Fibroblast of skin of left biceps (primary cell): ENCODE measurements at places on chromosomes 7 and 10.

- no peak for DNase-seq
These were observed 113.5 kb upstream of the C10orf90 start for GRCh38 chr10:126783806-126784557.

DNA sequence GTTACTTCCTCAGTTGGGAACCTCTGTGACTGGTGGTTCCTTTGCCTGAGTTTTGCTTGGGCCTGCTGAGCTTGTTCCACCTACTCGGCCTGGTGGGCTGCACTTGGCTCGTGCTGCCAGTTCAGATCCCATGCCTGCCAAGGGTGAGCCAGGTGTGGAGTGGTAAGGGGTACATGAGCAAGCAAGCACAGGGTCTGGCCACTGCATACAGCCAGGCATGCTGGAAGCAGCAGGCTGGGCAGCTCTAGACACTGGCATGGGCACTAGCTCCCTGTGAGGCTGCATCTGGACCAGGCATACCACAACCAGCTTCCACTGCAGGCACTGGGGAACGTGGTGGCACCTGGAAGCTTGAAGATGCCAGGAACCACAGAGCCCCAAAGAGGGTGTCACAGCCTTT is 624.0 kb downstream of the LRMDA start:
- no peak for DNase-seq

DNA sequence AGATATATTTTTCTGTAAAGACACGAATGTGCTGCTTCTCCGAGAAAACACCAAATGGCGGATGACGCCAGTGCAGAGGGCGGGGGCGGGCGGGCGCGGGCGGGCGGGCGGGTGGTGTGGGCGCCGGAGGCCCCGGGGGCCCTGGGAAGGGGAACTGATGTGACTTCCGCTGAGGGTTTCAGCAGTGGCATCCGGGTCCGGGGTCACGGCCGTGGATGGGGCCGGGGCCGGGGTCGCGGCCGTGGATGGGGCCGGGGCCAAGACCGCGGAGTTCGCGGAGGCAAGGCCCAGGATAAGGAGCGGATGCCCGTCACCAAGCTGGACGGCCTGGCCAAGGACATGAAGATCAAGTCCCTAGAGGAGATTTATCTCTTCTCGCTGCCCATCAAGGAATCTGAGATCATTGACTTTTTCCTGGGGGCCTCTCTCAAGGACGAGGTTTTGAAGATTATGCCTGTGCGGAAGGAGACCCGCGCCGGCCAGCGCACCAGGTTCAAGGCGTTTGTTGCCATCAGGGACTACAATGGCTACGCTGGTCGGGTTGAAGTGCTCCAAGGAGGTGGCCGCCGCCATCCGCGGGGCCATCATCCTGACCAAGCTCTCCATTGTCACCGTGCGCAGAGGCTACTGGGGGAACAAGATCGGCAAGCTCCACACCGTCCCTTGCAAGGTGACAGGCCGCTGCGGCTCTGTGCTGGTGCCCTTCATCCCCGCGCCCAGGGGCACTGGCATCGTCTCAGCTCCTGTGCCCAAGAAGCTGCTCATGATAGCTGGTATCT is 20.3 kb upstream of the IGF2BP3 start:
- no peak for DNase-seq

DNA sequence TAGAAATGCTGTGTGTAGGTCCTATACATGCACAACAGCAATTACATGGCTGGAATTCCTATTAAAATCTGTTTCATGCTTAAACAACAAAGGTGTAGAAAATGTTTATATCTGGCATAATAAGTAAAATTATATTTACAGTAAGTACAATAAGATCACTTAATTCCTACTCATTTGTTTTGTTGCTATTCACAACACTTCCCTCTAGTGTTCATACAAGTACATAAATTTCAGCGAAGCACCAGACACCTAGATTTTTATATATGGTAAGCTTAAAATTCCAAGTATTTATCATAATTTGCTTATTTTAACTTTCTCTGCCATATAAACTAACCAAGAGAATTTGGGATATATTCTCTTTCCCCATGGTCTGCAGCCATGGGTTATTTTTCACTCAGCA is 51.8 kb upstream of the ANK3 start:
- no peak for DNase-seq

DNA sequence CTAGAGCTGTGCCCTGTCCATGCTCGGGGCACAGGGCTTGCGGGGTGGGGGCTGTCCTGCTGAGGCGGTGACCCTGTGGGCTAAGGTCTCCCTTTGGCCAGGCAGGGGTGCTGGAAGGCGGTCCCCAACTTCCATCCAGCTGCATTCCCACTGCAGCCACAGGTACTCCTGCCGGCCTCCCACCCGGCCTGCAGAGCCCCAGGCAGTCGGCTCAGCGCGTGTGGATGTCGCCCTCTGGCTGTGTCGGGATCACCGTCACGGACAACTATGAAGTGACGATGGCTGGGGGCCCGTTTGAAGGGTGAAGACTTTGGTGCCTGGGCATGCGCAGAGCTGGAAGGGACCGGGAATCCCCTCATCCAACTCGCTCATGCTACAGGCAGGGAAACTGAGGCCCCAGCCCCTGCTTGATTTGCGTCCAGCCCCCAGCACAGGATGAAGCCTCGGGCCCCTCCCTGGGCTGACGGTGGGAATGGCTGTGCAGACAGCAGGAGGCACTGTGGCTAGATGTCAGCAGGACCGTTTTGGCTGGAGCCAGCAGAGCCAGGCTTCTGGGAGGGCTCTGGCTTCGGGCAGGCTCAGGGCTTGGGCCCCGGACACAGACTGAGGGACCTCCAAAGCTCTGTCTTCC is 2.3 kb upstream of the TMEM184A start:
- DNase-seq, result no peak

DNA sequence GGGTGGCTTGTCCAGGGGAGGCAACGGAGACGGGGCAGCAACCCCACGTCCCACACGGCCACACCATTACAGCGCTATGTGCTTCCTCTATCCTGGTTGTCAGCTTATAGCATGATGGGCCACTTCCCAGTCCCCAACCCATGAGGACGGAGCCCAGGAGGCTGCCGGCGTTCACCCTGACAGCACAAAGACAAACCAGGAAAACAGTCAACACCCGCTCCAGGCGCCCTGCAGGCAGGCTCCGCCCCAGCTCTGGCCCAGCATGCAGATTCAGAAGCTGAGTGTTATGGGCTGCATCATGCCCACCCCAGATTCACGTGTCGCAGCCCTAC is 14.8 kb downstream of the WDR86 start:
- no peak for DNase-seq

DNA sequence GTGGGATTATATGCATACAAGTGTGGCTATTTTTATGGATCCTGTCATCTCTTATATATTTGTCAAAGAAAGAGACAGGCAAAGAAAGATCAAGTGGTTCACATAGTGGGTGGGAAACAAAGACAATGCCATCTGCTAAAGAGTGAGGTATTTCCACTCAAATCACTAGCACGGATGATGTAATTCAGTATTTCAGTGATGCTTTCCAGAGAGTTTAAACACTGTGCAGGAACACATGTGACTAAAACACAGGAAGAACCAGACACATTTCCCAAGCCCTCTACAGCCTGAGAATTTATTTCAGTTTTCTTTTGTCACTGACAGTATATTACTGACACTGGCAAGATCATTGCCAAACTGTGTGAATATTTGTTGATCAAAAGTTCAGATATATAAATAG is 885.7 kb upstream of the CELF2 start:
- DNase-seq, result no peak

GRCh38 chr7:20560325-20561180 is 54.9 kb upstream of the ABCB5 start:
- DNase-seq, result no peak

DNA sequence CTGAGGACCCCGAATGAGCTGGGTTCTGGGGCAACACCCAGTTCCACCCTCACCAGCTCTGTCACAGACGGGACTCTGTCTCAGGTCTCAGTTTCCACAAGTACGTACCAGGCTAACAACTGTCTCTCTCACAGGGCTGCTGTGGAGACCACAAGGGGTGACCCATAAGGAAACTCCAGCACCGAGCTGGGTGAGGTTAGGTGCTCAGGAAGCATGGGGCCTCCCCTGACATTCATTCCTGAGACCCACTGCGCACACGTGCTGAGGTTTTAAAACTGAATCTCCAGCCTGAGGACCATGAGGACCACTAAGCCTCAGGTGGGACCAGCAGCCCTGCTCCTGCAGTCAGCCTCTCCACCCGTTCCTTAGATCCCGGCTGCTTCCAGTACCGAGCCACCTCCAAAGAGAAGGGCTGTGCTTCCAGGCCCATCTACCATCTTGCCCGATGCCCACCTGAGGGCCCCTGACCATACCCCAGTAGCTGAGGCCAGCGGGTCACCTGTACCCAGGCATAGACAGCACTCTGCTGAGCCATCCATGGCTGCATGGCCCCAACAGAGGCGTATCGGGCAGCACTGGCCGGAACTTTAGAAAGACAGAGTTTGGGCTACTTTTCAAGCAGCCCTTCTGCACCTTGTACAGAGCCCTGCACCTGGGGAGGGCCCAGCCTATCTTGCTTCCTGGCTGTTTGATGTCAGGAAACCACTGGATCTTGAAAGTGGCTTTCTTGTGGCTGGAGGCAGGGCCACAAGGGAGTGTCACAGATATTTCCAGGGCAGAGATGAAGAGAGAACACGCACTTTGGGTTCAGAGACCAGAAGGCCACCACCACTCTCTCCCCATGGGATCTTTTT is 18.7 kb downstream of the HSPA12A start:
- no peak for DNase-seq

GRCh38 chr7:37372750-37373149 is 75.9 kb downstream of the ELMO1 start:
- no peak for DNase-seq

- DNase-seq, result no peak
These were observed 35.0 kb downstream of the ELFN1 start for GRCh38 chr7:1704811-1705738.

GRCh38 chr7:24133691-24134090 is 150.3 kb upstream of the NPY start:
- no peak for DNase-seq

DNA sequence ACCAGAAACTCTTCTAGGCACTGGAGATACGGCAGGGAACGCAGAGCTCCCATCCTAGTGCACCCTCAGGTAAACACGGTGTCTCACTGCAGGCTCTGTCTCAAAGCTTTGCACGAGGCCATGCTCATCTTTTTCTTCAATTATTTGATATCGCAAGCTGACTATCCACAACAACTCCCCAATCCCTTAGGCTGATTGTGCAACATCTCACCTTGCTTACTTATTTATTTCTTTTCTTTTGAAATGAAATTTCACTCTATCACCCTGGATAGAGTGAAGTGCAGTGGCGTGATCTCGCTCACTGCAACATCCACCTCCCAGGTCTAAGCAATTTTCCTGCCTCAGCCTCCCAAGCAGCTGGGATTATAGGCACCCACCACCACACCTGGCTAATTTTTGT is 12.4 kb downstream of the ITIH2 start:
- no peak for DNase-seq

GRCh38 chr10:114282526-114282925 is 43.5 kb downstream of the VWA2 start:
- no peak for DNase-seq

DNA sequence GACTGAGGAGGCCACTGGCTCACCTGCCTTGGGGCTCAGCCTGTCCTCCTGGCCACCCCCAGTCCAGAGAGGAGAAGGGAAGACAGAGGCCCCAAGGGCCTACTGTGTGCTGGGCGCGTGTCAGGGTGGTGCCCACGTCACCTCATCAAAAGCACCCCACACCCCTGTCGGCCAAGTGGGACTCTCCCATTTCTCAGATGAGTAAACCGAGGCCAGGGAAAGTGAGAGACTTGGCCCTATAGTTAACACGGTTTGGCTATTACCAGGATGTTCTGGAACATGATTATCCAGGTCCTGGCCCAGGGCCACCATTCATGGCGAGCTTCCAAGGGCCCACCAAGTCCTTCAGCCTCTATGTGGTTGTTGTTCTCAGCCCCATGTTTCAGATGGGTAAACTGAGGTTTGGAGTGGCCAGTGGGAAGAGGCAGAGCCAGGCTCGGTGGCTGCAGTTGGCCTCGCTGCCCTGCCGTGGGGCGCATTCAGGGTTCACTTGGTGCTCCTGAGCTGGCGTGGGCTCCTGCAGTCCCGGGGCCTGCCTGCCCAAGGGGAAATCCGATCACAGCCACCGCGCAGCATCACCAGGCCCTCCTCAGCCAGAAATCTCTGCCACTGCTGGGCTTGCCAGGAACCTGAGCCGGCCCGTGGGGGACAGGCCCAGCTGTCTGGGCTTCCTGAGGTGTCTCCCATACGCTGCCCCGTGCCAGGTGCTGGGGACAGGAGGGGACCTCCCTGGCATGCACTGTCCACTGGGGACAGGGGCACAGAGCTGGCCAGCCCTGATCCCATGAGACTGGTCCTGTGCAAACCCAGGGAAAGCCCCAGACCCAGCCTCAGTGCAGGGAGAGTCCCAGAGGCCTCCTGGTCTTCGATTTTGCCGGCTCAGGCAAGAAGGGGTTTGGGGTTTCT is 117.7 kb upstream of the TNRC18 start:
- no peak for DNase-seq

DNA sequence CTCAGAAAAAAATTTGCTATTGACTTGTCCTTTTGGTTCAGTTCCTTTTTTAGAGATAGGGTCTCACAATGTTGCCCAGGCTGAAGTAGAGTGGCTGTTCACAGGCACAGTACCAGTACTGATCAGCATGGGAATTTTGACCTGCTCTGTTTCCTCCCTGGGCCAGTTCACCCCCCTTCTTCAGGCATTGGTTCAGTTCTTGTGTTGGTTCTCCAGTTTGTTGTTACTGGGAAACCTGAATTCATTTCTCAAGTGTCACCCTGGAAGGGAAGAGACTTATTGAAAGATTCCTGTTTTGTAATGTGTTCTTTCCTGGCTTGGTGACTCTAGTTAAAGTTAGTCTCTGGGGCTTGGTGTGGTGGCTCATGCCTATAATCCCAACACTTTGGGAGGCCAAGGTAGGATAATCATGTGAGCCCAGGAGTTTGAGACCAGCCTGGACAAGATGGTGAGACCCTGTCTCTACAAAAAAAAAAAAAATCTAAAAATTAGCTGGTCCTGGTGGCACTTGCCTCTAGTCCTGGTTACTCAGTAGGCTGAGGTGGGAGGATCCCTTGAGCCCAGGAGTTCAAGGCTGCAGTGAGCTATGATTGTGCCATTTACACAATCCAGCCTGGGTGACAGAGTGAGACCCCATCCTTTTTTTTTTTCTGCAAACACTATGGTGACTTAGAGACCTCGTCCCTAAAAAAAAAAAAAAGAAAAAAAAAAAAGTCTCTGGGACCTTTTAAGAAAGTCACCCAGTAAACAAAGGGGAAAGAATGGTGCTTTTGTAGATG is 52.7 kb downstream of the CNNM2 start:
- DNase-seq, result no peak

DNA sequence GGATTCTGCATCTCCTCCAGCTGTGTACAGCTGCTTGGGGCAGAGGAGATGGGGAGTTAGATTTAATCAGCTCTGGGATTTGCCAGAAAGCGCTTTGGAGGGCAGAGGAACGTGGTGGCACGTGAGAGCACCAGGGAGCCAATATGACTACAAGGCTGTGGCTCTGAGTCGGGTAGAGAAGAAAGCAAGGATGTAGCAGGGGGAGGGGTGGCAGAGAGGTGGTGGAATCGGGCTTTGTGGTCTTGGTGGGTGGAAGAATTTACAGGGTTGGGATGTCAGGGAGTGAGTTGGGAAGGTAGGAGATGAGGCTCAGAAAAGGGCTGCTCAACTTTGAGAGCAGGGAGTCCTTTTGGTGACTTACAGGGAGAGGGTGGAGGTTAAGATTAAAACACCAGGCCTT is 113.6 kb downstream of the CCNY start:
- no peak for DNase-seq
